ENCODE measurements at places on chromosomes 3 and 15.

DNA sequence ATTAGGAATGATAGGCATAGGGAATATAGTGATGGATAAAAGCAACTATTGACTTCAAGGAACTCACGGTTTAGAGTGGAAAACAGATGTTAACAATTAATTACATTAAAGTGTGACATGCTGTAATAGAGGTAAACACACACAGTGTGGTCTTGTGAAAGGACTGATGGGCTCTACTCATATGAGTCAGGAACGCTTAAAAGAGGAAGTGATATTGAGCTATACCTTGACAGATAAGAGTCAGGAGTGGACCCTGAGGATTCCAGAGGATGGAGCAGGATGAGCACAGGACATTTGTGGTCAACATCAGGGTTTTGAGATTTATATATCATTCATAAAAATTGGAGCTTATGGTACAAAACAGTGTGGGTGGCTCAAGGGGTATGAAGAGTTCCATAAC lies 11.0 kb downstream of the EXOG start:
- no peak for DNase-seq

DNA sequence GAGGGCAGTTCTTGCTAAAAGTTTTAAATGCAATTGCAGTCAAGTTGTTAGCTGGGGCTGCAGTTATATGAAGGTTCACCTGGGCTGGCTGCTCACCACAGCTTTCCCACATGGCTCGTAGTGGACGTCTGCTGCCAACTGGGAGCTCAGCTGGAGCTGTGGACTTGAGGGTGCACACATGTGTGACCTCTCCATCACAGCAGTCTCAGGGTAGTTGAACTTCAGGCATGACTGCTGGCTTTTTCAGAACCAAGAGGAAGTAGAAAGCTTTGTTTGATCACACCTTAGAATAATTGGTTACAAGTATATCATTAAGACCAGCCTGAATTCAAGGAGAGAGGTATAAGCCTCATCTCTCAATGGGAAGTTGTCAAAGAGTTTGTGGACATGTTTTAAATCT lies 74.1 kb downstream of the CHL1 start:
- DNase-seq = no peak

GRCh38 chr3:1442271-1442670 lies 349.4 kb downstream of the CNTN6 start:
- no peak for DNase-seq

DNA sequence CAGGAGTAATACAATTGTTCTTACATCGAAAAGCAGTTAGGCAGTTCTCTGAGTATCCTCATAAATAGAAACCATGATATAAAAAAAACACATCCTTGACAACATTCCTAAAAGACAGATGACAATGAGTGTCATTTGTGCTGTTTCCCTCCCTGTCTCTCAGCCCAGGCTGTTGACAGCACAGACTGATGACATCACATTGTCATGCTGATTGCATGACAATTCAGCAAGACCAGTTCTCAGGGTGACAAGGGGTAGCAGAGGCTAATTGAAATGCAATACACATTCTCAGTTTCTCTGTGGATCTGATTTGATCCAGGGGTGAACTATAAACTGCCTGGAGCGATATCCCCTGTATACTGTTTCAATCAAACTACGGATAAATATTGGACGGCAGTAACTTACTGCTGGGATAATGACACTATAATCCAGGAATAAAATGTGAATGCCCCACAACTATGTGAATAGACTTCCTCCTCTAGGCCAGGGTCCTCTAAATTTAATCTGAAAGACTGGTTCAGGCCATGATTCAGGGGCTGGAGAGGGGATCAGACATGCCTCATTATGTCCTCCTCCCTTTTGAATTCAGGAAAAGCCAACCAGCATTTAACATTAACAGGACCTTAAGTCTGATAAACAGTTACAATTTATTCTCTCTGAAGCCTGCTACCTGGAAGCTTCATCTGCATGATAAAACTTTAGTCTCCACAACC lies 16.7 kb upstream of the EIF1B start:
- peak; percentile 79 for DNase-seq

GRCh38 chr15:40289140-40289775 lies 6.4 kb upstream of the ANKRD63 start:
- DNase-seq = no peak

DNA sequence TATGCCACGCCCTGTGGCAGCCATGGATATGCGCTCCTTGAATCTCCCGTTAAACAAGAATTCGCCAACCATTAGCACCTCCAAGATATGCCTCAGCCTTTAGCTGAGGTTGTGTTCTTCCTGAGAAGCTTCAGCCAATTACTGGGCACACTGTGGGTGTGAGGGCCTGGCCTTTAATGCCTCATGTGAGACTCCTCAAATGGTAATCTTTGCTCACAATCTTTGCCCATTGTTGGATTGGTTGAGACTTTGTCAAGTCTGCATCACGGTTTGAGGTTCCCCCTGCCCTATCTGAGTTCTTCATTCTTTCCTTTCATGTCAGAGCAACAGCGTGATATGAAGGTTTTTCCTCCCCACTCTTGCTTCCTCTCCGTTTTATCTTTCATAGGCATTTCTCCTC lies 108.1 kb upstream of the CCDC54 start:
- DNase-seq = no peak

- no peak for DNase-seq
Observed at GRCh38 chr15:37480482-37480881, 380.1 kb upstream of the MEIS2 start.

DNA sequence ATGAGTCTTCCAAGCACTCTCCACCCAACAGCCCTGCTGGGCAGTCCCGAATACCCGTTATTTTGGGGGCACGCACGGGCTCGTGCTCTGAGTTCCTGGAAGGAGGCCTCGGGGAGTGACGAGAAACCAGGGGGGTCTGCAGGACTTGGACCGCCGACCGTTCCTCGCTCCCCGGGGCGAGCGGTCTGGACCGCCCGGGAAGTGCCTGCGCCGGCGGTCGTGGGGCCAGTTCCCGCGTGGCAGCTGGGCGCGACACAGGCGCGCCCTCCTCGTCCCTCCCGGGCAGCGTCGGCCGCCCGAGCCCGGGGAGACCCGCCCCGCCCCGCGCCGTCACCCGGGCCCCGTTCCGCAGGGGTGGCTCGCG lies 387 bp downstream of the GNB4 start:
- DNase-seq = no peak

- DNase-seq = no peak
Observed at GRCh38 chr3:17640466-17640865, 102.0 kb downstream of the TBC1D5 start.

DNA sequence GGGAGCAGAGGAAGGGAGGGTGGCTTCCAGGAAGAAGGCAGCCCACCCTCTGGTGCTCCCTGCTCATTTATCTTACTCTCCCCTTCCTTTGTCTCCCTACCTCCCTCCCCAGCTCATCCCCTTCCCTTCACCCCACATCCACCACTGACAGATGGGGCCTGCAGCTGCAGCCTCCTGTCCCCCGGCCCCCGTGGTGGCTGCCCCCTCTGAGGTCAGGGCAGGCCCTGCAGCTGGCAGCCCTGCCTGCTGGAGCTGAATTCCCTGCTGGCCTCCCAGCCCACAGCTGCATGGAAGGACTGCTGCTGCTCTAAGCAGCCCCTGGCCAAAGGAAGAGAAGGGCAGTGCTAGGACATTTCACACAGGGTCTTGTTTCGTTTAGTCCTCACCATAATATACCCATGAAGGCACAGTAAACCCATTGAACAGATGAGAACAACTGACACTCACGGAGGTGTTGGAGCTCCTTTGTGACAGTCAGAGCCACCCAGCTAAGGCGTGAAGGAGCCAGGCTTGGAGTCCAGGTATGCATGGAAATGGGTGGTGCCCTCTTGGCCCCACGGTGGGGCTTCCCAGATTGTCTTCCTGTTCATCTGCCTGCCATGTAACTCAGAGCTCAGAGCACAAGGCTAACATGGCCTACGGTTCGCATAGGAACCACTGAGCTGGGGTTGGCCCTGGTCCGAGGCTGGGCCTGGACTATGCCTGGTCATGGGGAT lies 121.7 kb upstream of the PRR20G start:
- no peak for DNase-seq

- no peak for DNase-seq
Observed at GRCh38 chr3:13769422-13769821, 110.4 kb downstream of the WNT7A start.

DNA sequence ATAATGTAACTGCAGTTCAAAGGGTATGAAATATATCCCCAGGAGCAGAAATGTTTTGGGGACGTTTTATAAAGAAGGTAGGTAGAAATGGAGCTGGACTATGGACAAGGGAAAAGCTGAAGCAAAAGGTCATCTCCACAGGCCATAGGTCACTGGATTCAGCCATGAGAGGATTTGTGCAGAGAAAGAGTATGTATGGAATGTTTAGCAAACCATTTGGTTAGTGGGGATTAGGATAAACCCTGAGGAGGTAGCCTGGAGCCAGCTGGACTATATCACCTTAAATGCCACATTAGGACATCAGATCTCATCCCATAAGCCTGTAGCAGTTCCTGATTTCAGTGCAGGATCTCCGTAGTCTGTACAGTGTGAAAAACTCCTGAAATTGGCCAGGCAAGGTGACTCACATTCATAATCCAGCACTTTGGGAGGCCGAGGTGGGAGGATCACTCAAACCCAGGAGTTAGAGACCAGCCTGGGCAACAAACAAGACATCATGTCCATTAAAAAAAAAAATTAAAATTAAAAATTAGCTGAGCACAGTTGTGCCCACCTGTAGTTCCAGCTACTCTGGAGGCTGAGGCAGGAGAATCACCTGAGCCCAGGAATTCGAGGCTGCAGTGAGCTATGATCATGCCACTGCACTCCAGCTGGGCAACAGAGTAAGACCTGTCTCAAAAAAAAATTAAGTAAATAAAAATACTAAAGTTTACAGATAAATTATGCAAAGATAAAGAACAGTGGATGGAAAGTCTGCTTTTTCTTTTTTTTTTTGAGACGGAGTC lies 4.7 kb downstream of the IP6K1 start:
- no peak for DNase-seq

DNA sequence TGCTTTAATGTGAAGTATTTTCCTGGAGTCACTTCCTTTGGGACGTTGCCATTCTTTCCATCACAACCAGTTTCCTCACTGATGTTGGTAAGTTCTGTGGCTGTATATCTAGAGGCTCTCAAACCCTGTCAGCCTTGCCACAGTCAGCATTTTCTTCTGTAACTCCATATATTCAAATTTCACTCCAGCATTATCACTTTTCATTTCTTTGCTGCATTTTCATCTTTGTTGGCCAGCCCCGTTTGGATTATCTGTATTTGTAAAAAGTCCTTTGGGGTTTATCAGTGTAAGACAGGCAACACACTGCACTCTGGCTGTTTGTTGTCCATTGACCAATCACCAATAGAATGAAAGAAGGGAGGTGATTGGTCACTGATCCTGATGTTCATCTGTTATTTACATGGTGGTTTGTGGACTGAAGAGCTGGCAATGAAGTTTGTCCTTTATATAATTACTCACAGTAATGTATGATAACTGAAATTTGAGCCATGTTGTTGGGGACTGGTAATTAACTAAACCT lies 20.3 kb downstream of the GMPS start:
- DNase-seq = no peak

DNA sequence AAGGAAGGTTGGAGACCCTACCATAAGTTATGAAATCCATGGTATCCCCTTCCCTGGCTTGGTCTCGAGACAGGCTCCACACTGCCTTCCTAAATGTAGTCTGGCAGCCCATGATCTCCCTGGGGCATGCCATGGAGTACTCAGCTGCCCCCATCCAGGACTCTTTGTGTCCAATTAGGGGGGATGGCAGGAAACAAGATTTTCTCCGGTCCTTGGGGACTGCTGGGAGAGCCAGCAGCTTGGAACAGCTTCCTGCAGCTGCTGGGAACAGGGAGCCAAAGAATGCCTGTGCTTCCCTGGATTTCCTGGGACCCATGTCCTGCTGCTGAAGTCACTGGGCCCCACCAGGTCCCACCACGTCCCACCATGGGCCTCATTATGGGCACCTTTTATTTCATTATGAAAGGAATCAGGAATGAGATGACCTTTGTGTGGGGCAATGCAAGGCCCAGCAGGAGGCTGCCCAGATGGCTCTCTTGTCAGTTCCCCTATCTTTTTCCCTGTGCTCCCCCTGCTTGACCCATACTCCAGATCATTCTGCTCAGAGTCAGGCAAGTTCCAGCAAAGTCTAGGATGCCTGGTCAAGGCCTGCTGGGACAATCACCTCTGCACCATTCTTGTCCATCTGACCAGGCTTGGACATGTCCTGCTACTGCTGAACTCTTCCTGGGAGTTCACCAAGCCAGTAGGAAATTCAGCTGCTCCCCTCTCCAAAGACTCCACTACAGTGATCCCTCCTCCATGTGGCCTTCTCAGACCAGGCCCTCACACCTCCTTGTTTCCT lies 15.0 kb upstream of the DAG1 start:
- no peak for DNase-seq

GRCh38 chr3:122993124-122993978 lies 34.2 kb downstream of the SEMA5B start:
- DNase-seq = peak; percentile 55

DNA sequence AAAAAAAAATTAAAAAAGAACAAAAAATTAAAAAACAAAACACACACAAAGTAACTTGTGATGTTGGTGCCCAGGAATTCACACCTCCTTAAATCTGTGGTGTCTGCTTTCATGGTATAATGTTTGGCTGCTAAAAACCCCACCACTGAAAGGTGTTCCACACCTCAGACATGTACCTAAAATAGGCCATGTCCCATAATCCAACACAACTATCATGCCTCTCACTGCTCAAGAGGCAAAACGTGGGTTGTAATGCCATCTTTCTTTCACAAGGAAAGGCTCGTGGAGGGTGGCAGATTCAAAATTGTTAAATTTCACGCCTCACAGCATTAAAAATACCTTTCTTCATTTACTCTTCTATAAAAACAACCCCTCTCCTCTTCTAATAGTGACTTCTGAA lies 29.5 kb downstream of the MKRN2 start:
- peak; percentile 46 for DNase-seq

DNA sequence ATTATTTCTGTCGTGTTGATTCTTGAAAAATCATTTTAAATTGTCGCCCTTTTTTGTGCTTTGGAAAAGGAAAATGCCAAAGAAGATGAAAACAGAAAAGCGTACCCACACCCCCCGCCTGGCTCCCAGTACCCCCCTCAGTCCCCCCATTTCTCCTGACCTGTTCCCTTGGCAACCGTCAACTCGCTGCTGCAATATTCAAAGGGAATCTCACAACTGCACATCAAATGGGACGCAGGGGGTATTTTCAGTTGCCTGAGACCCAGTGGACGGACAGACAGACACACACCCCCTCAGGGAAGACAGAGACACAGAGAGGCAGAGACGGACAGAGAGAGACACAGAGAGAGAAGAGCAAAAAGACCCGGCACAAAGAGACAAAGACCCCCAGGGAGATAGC lies 83.5 kb upstream of the PRR20G start:
- no peak for DNase-seq

GRCh38 chr15:39427705-39428104 lies 153.2 kb upstream of the THBS1 start:
- DNase-seq = no peak

DNA sequence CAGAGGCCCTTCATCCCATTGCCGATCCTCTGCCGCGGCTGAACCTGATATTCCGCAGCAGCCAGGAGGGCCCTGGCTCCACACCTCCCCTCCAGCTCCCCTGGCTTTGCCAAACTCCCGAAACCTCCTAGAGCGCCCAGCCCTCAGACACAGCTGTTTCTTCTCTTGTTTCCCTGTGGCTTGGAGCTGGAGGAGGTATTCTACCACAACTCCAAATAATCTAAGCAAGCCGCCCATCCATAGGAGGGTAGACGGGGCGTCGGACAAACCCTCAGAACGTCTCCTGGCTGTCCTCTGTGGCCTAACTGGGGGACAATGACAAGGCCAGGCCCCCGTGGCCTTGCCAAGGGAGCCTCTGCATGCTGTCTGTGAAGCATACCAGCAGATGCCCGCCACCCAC lies 10.4 kb downstream of the PLA2G4D start:
- no peak for DNase-seq
